Activated CD8-positive, alpha-beta memory T cell treated with anti-CD3 and anti-CD28 coated beads for 1 hour (primary cell): ENCODE measurements at places on chromosomes 2 and 18.

DNA sequence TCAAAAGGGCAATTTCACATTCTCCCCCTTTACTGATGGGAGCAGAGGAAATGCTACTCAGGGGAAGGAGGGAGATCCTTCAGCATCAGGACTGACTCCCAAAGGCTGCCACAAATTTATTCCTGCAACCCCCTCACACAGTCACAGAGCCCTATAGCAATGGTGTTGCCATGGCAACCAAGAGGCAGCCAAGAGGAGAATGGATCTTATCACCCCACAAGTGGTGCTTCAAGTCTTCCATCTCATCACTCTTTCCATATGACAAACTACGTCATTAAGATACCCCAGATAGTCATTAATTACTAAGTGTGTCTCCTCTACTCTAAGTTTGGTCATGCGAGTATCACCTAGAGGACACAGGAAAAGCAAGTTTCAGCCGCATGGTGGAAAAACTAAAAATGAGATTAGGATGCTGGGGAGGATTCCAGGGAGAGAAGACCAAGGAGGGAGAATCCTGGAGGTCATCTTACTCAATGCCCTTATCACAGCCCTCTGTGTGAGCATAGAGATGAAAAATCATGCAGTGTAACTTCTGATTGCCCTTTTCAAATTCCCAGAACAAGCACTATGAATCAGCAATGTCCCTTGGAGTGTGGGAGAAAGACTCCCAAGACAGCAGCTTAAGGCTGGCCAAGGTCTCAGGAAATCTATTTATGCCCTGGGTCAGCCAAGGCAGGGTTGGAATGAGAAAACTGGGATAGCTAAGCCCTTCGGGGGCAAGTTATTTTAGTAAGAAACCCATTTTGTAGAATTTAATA, 885.7 kb upstream of the KLHL29 start:
- DNase-seq, result no peak

- DNase-seq, result no peak
Observed at GRCh38 chr2:207055257-207055656, 110.5 kb downstream of the KLF7 start.

GRCh38 chr2:191217580-191217979, 27.6 kb upstream of the MYO1B start:
- no peak for DNase-seq

DNA sequence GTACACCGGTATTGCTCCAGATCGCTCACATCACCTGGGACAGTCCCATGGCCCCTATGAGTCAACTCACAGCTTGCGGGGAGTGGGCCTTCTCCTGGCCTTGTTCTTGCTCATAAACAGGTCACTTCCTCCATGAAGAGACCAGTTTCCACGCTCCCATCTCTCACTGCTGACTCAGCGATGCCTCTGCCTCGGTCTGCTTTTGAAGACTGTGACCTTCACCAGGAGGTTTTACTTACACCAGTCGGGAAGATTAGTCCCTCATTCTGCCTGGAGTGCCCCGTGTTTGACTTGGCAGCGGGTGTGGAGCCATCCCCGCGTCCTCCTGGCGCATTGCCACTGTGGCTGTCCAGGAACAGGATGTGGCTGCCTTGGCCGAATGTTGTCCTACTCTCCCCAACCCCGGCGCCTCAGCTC, 159.8 kb downstream of the RHBDD1 start:
- no peak for DNase-seq

DNA sequence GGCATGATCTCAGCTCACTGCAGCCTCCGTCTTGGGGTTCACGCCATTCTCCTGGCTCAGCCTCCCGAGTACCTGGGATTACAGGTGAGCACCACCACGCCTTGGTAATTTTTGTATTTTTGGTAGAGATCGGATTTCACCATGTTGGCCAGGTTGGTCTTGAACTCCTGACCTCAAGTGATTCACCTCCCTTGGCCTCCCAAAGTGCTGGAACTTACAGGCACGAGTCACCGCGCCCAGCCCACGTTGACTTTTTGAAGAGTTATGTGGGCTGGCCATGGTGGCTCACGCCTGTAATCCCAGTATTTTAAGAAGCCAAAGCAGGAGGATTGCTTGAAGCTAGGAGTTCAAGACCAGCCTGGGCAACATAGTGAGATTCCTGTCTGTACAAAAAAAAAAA, 20.8 kb downstream of the CCL20 start:
- DNase-seq, result no peak
